ENCODE measurements at places on chromosomes 4 and X. TPM values are rescaled to one million over a fixed set of nuclear protein-coding genes. Genes with fewer than 3 reads are reported as not detected.

DNA sequence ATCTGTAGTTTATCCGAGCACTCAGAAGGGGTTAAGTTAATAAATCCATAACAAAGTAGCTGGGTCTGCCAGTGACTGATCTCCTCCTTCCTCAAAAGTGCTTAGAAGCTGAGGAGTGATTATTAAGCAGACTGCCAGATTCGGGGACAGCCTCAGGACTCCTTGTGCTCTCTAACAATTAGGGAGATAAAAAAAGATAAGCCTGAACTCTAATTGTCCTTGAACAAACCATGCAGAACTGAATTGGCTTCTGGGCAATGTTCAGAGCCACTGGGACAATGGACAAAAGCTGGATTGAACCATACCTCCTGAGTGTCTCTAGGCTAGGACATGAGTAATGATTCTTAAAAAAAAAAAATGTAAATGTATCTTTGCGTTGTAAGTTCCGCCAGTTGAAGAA lies 22.7 kb upstream of the GRPR start:
- no peak overlapping the region for H3K4me3 ChIP-seq
- no peaks in the 10 kb centered on the region for H3K27me3 ChIP-seq
- no peak for DNase-seq
- no peaks in the 10 kb centered on the region for H3K4me1 ChIP-seq

- H3K36me3 ChIP-seq, result no peaks in the 10 kb centered on the region
- H3K27me3 ChIP-seq, result no peaks in the 10 kb centered on the region
- H3K27ac ChIP-seq, result no peak overlapping the region
- no peak overlapping the region for H3K4me3 ChIP-seq
- no peaks in the 10 kb centered on the region for H3K4me1 ChIP-seq
These were observed 233.6 kb upstream of the WDFY3 start for GRCh38 chr4:85200106-85200505.

The RTL3 gene
- not detected for polyA plus RNA-seq

DNA sequence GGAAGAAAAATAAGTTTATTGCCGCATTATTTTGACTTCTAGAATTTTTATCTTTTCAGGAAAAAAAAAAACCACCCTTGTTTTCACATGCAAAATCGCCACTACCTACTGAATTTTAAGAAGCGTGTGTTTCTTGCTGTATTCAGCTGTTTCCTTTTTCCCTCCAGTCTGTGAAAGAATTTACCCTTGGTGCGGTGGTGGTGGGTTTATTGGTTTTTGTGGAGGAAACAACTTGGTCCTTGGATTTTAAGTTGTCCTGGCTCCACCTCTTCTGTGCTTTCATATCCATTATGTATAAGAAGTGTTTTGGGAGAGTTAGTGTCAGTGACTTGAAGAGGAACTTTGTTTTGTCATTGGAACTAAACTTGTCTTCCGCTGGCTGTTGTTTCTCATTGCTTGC lies 8.1 kb downstream of the RAPGEF2 start:
- no peaks in the 10 kb centered on the region for H3K36me3 ChIP-seq
- H3K27me3 ChIP-seq, result no peaks in the 10 kb centered on the region
- DNase-seq, result no peak
- H3K27ac ChIP-seq, result no peak overlapping the region
- H3K4me3 ChIP-seq, result no peak overlapping the region
- H3K4me1 ChIP-seq, result peaks cover 4% of the 10 kb centered on the region

DNA sequence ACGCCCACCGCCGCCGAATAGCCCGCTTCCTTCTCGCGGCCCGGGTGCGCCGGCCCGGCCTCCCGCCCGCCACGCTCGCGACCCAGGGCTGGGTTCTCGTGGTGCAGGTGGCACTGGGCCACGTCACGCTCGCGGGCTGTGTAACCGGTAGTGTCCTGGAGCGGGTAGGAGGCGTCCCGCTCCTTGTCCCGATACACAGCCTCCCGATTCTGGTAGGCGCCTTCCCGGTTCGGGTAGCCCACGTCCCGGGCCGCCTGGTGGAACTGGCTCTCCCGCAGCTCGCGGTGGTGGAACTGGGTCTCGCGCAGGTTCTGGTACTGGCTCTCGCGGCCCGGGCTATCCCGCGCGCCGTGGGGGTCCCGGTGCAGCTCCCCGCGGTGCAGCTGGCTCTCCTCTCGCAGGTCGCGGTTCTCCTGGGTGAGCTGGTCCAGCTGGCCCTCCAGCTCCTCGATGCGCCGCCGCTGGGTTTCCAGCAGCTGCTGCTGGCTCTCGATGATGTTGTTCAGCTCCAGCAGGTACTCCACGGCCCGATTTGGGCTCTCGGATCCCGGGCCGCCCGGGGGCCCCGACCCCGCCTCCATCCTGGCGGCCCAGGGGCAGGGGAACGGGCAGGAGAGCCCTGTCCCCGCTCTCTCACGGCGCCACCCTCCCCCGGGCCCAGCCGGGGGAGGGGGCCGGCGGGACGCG lies 39.3 kb upstream of the IQSEC2 start:
- H3K4me3 ChIP-seq, result peak overlapping the region; percentile 46
- H3K4me1 ChIP-seq, result no peaks in the 10 kb centered on the region
- H3K27ac ChIP-seq, result no peak overlapping the region
- DNase-seq, result no peak
- H3K36me3 ChIP-seq, result no peaks in the 10 kb centered on the region

- peak overlapping the region; percentile 93 for H3K27ac ChIP-seq
- no peaks in the 10 kb centered on the region for H3K36me3 ChIP-seq
- H3K27me3 ChIP-seq, result no peaks in the 10 kb centered on the region
- H3K4me1 ChIP-seq, result no peaks in the 10 kb centered on the region
- peak overlapping the region; percentile 71 for H3K4me3 ChIP-seq
- DNase-seq, result peak; percentile 37
These were observed 645 bp downstream of the AMMECR1 start for GRCh38 chrX:110317061-110317819.

The SPANXN4 gene
- polyA plus RNA-seq, result not detected

GRCh38 chr4:6257247-6258025 lies 12.2 kb upstream of the WFS1 start:
- no peaks in the 10 kb centered on the region for H3K4me1 ChIP-seq
- H3K27ac ChIP-seq, result no peak overlapping the region
- no peak overlapping the region for H3K4me3 ChIP-seq
- no peaks in the 10 kb centered on the region for H3K27me3 ChIP-seq

- DNase-seq, result no peak
- H3K27me3 ChIP-seq, result no peaks in the 10 kb centered on the region
- H3K36me3 ChIP-seq, result no peaks in the 10 kb centered on the region
- H3K27ac ChIP-seq, result no peak overlapping the region
These were observed 2062.0 kb downstream of the ARAP2 start for GRCh38 chr4:34182306-34182705.

DNA sequence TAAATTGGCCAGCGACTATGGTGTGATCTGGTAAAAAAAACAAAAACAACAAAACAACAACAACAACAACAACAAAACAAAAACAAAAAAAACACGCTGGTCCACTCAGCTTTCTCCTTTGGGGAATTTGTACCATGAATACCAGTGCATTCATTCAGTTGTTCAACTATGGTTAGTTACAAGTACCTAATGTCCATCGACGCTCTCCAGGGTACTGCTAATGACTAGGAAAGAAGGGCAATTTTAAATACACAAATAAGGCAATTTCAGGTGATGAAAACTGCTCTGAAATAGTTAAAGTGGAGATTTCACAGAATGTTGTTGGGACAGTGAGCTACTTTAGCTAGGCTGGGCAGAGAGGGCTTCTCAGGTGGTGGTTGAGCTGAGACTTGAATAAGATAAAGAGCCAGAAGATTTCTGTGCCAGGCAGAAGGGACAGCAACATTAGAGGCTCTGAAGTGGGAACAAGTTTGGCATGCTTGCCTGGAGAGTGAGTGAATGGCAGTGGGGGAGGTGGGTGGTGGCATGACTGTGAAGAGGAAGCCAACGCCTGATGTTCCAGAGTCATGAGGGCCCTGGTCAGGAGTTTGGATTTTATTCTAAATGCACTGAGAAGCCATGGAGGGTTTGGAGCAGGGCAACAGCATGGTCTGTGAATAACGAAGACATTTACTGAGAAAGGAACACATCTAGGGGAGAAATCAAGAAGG lies 45.9 kb upstream of the PGRMC2 start:
- H3K27me3 ChIP-seq, result no peaks in the 10 kb centered on the region
- no peaks in the 10 kb centered on the region for H3K36me3 ChIP-seq
- H3K4me1 ChIP-seq, result no peaks in the 10 kb centered on the region
- H3K27ac ChIP-seq, result no peak overlapping the region

The PAGE3 gene
- polyA plus RNA-seq, result not detected

DNA sequence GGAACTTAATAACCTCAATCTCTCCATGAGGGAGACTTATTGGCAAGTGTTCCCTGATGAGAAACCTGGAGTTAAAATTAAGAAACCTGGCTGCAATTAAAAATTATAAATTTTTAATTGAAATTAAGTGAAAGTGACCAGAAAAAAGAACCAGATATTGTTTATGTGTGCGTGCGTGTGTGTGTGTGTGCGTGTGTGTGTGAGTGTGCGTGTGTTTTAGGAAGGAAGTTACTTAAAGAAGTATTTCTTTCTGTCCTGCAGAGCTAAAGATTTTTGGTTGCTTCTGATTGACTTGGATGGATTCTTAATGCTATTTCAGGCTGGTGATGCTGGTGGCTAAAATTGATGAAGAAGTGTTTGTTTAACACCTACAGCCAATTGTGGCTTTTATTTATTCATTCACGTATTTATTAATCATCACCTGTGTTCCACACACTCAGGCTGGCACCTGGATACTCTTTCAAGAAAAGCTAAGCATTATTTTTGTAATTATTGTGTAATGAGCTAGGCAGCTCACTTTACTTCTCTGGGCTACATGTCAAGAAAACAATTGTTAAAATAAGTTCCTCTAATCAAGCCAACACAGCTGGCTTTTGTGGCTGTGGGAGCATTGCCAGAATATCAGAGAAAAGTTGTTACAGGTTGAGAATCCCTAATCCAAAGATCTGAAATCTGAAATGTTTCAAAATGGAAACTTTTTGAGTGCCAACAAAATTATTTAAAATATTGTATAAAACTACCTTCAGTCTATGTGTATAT lies 68.5 kb downstream of the CEP44 start:
- no peaks in the 10 kb centered on the region for H3K4me1 ChIP-seq
- no peak overlapping the region for H3K27ac ChIP-seq
- H3K4me3 ChIP-seq, result no peak overlapping the region
- H3K36me3 ChIP-seq, result no peaks in the 10 kb centered on the region
- no peaks in the 10 kb centered on the region for H3K27me3 ChIP-seq

- H3K4me1 ChIP-seq, result no peaks in the 10 kb centered on the region
- H3K4me3 ChIP-seq, result no peak overlapping the region
- H3K27ac ChIP-seq, result no peak overlapping the region
- H3K36me3 ChIP-seq, result no peaks in the 10 kb centered on the region
- no peaks in the 10 kb centered on the region for H3K27me3 ChIP-seq
- DNase-seq, result peak; percentile 9
These were observed 16.6 kb upstream of the PTCHD1 start for GRCh38 chrX:23317799-23318724.

DNA sequence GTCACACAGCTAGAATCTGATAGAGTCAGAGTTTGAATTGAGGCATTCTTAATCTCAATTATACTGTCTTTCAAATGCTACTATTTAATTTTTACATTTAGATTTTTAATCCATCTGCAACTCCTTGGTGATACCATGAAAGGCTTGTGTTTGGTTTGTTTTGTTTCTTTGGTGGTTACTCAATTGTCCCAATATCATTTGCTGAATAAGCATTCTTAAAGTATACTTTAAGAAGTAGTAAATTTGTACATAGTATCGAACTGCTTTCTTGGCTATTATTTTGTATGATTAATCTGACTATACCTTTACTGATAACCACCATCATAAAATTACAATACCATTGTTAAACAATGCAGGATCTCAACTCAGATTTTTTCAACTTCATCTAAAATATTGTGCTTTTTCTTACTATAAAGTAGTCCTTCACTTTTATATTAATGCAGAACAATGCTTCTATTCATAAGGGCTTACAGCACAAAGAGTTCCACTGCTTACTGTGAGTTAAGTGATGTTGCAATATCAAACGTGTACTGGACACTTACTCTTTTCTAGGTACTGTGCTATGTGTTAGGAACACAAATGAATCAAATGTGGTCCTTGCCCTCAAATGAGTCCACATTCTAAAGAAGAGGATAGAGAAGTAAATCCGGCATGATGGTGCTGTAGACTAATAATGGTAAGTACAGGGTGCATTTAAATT lies 111.2 kb upstream of the GRIA3 start:
- H3K27ac ChIP-seq, result no peak overlapping the region
- no peak overlapping the region for H3K4me3 ChIP-seq
- no peaks in the 10 kb centered on the region for H3K27me3 ChIP-seq

DNA sequence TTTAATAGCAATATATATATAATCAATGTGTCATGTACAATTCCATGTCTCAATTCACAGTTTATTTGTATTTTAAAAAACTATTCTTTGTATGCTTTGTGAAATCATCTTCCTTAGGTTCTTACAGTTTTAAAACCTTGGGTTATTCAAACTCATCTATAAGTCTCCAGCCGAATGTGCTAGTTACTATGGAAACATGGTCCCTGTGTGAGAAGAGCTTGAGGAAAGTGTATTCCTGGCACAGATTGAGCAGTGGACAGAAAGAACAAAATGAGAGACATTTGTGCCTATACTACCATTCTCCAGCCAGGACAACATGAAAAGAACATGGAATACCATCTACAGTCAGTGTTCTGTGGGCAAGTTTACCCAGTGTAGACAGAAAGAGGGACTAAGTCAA lies 103.4 kb downstream of the EFHC2 start:
- no peak for DNase-seq
- no peaks in the 10 kb centered on the region for H3K4me1 ChIP-seq

GRCh38 chr4:146522869-146523205 lies 1.1 kb upstream of the SLC10A7 start:
- H3K27me3 ChIP-seq, result no peaks in the 10 kb centered on the region
- H3K36me3 ChIP-seq, result no peaks in the 10 kb centered on the region

- H3K4me1 ChIP-seq, result peaks cover 5% of the 10 kb centered on the region
- H3K4me3 ChIP-seq, result no peak overlapping the region
- peak; percentile 28 for DNase-seq
- H3K27me3 ChIP-seq, result no peaks in the 10 kb centered on the region
- no peaks in the 10 kb centered on the region for H3K36me3 ChIP-seq
These were observed 67.7 kb downstream of the RHOH start for GRCh38 chr4:40264497-40264896.

GRCh38 chr4:68490826-68491457 lies 43.7 kb downstream of the TMPRSS11E start:
- no peaks in the 10 kb centered on the region for H3K4me1 ChIP-seq
- no peak for DNase-seq
- H3K27me3 ChIP-seq, result no peaks in the 10 kb centered on the region
- no peaks in the 10 kb centered on the region for H3K36me3 ChIP-seq

- no peaks in the 10 kb centered on the region for H3K4me1 ChIP-seq
- no peak for DNase-seq
- no peaks in the 10 kb centered on the region for H3K27me3 ChIP-seq
- H3K36me3 ChIP-seq, result no peaks in the 10 kb centered on the region
- H3K27ac ChIP-seq, result no peak overlapping the region
These were observed 276.5 kb downstream of the PPP4R3C start for GRCh38 chrX:27186671-27187070.

GRCh38 chr4:140691369-140691768 lies 64.8 kb downstream of the TBC1D9 start:
- no peaks in the 10 kb centered on the region for H3K4me1 ChIP-seq

Data from small intestine (tissue), 16 donors.